ENCODE measurements at places on chromosomes 7 and 10.

DNA sequence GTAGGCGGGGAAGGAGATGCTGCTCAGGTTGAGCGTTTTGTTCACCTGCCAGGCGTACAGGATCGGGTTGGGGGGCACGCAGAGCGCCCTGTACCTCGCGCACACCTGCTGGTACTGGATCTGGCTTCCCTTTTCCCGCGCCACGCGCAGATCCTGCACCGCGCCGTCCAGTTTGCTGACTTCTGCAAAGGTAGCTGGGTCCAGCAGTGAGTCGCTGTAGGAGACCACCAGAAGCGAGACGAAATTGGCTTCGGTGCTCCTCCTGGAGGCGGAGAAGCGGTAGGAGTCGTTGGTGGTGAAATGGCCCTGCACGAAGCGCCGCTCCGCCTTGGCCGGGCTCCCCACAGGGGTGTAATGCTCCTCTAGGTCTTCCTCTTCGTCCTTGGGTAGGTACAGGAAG is 90.7 kb upstream of the RAB18 start:
- DNase-seq = no peak

- DNase-seq = peak; percentile 87
Measured at GRCh38 chr10:5071411-5072198, 22.6 kb upstream of the AKR1C3 start.

DNA sequence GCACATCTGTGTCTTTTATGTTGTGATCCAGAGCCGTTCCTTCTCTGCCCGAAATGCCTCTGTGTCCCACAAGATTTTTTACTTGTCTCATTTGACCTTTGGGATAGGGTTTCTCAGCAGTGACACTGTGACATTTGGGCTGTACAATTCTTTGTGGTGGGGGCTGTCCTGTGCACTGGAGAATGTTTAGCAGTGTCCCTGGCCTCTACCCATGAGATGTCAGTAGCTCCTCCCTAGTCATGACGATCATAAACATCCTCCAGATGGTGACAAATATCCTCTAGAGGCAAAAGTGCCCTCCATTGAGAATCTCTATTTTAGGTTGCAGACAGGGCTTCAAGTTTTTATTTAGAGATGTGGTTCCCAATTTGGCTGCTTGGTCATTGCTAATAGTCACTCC is 91.3 kb downstream of the PPP1R17 start:
- DNase-seq = no peak

DNA sequence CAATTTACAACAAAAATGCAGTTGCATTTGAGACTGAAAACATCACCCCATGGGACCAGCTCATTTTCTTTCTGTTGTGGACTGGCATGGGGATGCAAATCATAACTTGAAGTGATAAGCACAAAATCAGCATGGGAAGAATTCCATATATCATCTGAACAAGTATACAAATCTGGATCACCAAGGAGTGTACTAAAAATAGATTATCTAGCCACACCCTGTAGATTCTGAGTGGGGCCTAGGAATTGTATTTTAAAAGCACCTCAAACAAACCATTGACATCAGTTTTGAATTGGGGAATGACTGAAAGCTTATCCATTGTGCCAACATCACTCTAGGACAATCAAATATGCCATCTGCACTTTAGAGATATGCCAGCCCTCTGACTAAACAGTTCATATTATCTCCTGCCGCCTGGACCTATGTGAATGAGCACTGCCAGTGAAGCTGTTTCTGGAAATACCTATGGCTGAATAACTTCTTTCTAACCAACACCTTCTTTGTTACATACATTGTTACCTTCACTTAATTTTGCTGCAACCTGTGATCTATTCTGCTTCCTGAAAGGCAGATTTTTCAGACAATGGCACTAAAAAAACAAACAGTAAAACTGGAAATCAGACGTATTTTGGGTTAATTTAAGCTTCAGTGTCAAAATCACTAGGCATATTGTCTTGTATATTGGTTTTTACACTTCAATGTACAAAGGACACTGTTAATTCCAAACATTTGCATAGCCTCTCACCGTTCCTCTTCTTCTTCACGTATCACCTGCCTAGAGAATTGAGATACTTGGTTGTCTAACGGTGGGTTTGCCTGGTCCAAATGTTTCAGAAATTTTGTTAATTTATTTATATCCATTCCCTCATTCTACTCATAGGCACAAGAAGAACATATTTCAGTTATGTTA is 42.4 kb upstream of the HGF start:
- no peak for DNase-seq

DNA sequence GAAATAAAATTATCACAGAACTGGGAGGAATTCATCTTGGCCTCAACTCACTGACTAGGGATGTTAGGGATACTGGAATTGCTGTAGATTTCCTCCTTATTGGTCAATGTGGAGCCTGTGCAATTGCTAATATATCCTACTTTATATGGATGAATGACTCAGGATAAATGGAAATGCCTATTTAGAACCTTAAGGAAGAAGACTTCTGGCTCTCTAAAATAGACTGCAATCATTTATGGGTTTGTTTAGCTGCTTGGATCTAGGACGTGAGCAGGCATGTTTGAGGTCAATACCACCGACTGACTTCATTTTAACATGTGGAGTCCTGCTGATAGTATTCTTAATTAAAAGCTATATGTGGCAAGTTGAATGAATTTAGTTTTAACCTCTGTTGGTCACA is 1040.1 kb upstream of the LRRN3 start:
- peak; percentile 92 for DNase-seq

DNA sequence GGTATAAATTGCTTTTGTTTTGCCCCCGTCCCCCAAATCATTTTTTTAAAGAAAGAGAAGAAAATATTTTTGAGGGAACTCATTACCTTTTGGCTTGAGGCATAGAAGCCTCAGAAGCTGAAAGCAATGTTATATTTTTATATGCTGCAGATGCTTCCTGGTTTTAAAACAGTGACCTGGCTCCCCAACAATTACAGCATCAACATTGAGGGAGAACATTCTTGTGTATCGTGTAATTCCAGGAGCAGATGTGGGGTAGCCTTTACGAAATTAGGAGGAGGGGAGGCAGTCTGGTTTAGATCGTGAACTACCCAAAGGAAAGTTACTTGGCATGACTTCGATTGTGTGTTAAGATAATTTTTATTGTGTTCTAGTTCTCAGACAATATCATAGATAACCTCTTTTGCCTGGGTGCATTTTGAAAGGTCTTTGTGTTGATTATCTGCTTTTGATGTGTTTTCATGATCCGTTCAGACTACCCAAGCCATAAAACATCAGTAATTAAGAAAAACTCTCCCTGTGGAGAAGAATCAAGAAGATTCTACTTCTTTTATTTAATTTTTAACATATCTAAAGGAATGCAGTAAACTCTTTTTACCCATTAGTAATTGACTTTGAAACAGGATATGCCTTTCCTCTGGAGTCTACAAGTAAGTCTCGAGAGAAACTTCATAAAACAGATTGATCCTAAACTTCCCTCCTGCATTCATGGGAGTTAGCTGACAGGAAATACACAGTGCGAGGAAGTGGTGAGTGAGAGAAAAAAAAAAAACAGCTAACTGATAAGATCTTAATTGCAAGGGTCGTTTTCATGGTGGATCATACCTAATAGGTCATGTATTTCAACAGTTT is 141.4 kb downstream of the KIAA1217 start:
- DNase-seq = no peak

DNA sequence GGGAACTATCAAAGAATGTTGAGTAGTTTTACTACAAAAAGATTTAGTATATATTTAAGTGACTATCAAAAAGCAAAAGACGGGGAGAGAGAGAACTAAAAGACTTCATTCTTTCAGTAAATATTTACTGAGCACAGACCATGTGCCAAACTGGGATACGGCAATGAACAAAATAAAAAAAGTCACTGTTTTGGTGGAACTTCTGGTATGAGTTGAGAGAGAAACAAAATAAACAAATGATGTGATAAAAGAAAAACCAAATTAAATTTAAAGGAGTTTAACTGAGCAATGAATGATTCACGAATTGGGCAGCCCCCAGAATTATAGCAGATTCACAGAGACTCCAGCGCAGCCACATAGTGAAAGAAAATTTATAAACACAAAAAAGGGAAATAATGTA is 17.8 kb upstream of the AKAP9 start:
- no peak for DNase-seq

DNA sequence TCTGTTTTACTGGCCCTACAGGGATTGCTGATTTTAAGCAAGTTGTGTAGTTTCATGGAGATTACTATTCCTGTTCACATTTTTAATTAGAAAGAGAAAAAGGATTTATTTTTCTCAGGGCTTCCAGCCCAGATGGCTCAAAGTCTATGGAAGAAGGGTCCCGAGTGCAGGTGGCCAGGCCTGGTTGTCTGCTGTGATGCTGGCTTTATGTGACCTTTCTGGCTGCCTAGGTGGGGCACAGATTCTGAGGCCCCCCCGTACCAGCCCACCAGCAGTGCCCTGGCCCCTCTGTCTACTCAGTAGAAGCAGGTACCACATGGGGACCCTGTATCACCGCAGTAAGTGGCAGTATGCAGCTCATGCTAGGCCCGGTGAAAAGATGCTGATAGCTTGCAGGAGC is 426.5 kb downstream of the LRMDA start:
- DNase-seq = no peak

GRCh38 chr10:3605882-3606281 is 179.1 kb downstream of the KLF6 start:
- DNase-seq = no peak

- no peak for DNase-seq
Measured at GRCh38 chr10:51766423-51767102, 67.2 kb upstream of the CSTF2T start.

GRCh38 chr7:7786595-7786994 is 68.2 kb upstream of the RPA3 start:
- DNase-seq = no peak

GRCh38 chr10:103441611-103442010 is 10.6 kb downstream of the CALHM2 start:
- no peak for DNase-seq

DNA sequence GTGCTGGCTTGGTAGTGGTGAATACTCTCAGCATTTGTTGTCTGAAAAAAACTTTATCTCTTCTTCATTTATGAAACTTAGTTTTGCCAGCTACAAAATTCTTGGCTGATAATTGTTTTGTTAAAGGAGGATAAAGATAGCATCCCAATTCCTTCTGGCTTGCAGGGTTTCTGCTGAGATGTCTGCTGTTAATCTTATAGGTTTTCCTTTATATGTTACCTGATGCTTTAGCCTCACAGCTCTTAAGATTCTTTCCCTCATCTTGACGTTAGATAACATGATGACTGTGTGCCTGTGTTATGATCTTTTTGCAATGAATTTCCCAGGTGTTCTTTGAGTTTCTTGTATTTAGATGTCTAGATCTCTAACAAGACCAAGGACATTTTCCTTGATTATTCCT is 9.9 kb upstream of the MRPS33 start:
- DNase-seq = no peak

DNA sequence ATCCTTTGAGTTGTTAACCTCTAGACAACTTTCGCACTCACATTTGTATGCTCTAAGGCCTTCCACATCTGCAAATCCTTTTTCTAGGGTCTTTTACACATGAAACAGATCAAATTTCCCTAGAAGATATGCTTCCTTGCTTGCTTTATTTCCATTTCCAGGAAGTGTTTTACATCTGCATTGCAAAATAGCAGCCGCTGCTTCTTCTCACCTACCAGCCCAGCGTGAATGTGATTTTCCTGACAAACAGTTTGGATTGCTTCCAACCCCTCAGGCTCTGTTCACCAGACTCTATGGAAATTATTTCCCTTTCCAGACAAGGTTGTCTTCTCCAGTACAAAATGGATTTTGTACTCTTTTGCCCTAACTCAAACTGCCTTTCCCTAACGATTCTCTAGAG is 50.9 kb upstream of the PAPSS2 start:
- DNase-seq = peak; percentile 61

DNA sequence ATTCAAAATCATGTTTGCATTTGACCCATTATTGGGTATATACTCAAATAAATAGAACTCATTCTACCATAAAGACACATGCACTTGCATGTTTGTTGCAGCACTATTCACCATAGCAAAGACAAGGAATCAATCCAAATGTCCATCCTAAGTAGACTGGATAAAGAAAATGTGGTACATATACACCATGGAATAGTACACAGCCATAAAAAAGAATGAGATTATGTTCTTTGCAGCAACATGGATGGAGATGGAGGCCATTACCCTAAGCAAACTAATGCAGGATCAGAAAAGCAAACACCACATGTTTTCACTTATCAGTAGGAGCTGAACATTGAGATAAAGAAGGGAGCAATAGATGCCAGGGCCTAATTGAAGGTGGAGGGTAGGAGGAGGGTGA is 12.0 kb upstream of the HHEX start:
- no peak for DNase-seq

- DNase-seq = no peak
Measured at GRCh38 chr7:83864551-83864950, 215.6 kb upstream of the SEMA3E start.

DNA sequence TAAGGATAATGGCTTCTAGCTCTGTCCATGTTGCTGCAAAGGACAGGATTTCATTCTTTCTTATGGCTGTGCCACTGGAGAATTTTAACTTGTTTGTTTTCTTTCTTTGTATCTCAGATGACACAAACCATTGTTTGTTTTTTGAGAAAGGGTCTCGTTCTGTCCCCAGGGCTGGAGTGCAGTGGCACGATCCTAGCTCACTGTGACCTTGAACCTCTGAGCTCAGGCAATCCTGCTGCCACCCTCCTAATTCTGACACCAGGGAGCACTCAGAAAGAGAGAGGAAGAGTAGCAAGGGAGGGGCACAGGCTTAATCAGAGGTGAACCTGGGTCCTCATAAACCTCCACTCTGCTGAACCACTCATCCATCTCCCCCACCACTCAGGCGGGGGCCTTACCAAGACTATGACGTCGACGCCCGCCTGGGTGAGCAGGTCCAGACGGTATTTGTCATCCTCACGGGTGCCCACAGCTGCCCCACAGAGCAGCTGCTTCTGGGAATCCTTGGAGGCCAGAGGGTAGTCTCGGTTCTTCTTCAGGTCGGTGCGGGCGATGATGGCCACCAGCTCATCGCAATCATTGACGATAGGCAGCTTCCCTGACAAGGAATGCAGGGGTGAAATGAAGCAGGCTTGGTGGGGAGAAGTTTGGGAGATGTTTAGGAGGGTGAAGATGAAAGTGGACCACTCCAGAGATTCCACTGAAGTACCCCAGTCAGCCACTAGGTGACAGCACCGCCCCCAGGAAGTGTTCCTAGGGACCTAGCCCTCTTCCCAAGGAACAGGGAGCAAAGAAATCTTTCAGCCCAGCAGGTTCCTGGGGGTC is 11.6 kb downstream of the IMPDH1 start:
- DNase-seq = peak; percentile 31

DNA sequence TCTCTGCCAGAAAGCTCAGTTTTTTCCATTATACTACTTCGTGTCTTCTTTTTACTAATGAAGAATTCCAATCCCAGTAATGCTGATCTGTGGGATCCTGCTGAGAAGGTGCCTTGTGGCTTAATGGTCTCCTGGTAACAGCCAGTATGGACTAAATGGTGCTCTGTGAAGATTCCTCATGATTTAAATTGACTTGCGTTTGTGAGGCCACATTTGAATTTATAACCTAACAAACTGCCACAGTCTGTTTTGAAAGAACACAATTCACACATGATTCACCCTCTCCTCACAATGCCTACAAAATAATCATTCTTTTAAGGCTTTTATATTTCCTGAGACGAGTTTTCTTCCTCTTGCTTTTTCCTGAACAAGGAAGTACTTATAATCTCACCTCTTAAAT is 140.0 kb downstream of the MBL2 start:
- no peak for DNase-seq
